ENCODE measurements at places on chromosomes 7 and 10. TPM values are rescaled to one million over a fixed set of nuclear protein-coding genes. Genes with fewer than 3 reads are reported as not detected.

DNA sequence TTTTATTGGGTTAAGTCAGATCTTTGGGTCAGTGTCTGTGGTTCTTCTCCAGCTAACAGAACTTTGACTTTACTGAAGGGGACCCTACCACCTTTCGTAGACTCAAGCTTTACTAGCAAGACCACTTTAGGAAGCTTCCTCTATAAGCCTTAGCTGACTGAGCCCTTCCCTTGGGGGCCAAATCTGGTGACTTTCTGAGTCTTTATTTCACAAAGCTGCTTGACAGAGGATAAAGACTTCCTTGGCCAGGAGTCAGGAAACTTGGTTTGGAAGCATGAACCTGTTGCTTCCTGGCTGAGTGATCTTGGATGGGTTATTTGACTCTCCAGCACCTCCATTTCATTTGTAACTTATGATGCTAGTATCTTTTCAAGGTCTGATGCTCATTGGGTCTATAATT, 466.7 kb downstream of the TYW1 start:
- no peak for DNase-seq
- H3K4me3 ChIP-seq = no peak overlapping the region
- H3K36me3 ChIP-seq = no peaks in the 10 kb centered on the region
- no peaks in the 10 kb centered on the region for H3K4me1 ChIP-seq

DNA sequence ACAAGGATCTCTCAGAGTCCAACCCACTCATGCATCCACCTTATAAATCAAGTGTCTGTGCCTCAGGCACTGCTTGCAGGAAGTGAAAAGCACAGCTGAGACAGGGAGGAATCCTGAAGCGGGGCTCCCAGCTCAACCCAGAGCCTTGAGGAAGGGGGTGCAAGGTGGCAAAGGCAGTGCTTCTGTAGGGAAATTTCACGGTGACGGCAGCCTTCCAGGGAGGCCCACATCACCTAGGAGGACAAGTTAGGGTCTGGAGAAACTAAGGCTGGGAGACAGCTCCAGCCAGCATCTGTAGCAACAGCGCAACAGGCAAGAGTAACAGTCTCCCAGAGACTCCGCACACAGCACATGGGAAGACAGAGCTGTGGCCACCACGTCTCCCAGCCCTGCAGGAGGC, 2.7 kb downstream of the AOC1 start:
- DNase-seq = no peak
- peaks cover 10% of the 10 kb centered on the region for H3K4me1 ChIP-seq
- H3K27ac ChIP-seq = no peak overlapping the region
- no peaks in the 10 kb centered on the region for H3K27me3 ChIP-seq

The TRA2A gene
- 132 TPM for total RNA-seq

The NKX2-3 gene
- total RNA-seq = 0.43 TPM

- no peaks in the 10 kb centered on the region for H3K27me3 ChIP-seq
- no peak for DNase-seq
- H3K4me3 ChIP-seq = no peak overlapping the region
- no peaks in the 10 kb centered on the region for H3K36me3 ChIP-seq
- no peak overlapping the region for H3K27ac ChIP-seq
Measured at GRCh38 chr7:121084256-121084655, 95.7 kb downstream of the CPED1 start.

- H3K4me3 ChIP-seq = no peak overlapping the region
- DNase-seq = no peak
- H3K27ac ChIP-seq = no peak overlapping the region
Measured at GRCh38 chr10:15542817-15543216, 171.7 kb upstream of the FAM171A1 start.

GRCh38 chr7:156590212-156590611, 50.4 kb upstream of the RNF32 start:
- H3K27ac ChIP-seq = no peak overlapping the region
- no peaks in the 10 kb centered on the region for H3K27me3 ChIP-seq
- no peaks in the 10 kb centered on the region for H3K4me1 ChIP-seq
- DNase-seq = no peak
- 0 out of 2 replicates have a peak, but pooled peaks cover 3% of the 10 kb centered on the region for H3K36me3 ChIP-seq

DNA sequence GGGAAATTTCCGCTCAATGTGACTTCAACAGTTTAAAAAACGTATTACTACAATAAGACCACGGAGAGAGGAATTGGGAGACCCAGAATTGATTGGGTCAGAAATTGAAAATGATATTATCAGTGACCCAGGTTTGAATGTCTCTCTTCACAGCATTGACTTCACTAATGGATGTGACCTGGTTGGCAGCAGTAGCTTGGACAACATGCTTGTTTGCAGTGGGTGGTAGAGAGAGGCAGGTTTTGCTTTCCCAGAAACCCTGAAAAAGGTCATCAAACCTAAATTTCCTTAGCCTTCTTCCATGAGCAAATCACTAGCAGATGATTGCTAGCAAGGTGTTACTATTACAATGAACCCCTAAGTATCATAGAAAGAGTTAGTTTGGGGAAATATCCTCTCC, 89.7 kb upstream of the ANTXRL start:
- no peak overlapping the region for H3K4me3 ChIP-seq
- H3K27me3 ChIP-seq = no peaks in the 10 kb centered on the region
- H3K4me1 ChIP-seq = no peaks in the 10 kb centered on the region
- H3K27ac ChIP-seq = no peak overlapping the region

DNA sequence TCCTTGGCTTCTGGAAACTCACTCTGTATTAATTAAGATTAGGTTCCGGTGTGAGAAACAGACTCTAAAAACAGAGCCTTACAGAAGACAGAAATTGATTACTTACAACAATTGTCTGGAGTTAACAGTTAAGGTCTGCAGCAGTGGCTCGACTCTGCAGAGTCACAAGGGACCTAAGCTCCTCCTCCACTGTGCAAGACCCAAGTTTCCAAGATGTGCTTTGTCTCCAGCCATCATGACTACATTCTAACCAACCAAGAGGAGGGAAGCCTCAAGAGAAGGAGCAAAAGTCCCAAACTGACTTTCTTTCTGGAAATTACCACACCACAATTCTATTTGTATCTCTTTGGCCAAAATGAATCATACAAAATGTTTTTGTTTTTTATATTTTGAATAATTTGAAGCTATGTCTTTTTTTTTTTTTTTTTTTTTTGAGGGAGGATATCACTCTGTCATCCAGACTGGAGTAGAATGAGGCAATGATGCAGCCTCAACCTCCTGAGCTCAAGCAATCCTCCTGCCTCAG, 14.2 kb upstream of the ODAD2 start:
- H3K4me3 ChIP-seq = no peak overlapping the region
- no peak for DNase-seq
- no peaks in the 10 kb centered on the region for H3K36me3 ChIP-seq

GRCh38 chr10:133142523-133143199, 17.4 kb upstream of the KNDC1 start:
- H3K36me3 ChIP-seq = no peaks in the 10 kb centered on the region
- peaks cover 40% of the 10 kb centered on the region for H3K4me1 ChIP-seq
- DNase-seq = no peak
- no peak overlapping the region for H3K27ac ChIP-seq
- no peaks in the 10 kb centered on the region for H3K27me3 ChIP-seq

Measured in Caco-2 (cell line).